ENCODE measurements at places on chromosomes 13 and 19.

DNA sequence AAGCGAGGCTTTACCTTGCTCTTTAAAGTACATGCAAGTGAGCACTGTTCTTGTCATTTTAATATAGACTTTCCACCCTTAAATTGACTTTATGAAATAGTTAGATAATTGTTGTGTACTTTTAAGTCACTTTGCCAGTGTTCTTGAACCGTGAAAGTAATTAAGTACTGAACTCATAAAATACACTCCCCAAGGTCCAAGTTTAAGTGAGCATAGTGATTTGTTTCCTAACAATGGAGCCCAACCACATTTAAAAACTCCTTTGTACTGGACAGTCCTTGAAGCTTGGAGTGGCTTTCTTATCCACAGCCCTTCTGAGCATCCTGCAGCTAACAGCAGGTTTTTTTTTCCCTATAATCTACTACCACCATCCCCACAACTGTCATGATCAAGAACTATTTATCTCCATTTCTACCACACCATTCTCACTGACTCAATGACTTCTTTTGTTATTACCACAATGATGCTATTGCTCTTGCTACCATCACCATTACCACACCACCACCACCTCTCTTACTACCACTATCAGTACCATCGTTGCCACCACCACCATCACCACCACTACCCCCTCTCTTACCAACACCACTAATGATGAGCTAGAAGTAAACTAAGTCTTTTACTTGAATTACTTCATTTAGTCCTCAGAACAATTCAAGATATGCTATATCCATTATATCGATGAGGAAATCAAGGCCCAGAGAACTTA, 452.6 kb downstream of the DIAPH3 start:
- no peak for DNase-seq

DNA sequence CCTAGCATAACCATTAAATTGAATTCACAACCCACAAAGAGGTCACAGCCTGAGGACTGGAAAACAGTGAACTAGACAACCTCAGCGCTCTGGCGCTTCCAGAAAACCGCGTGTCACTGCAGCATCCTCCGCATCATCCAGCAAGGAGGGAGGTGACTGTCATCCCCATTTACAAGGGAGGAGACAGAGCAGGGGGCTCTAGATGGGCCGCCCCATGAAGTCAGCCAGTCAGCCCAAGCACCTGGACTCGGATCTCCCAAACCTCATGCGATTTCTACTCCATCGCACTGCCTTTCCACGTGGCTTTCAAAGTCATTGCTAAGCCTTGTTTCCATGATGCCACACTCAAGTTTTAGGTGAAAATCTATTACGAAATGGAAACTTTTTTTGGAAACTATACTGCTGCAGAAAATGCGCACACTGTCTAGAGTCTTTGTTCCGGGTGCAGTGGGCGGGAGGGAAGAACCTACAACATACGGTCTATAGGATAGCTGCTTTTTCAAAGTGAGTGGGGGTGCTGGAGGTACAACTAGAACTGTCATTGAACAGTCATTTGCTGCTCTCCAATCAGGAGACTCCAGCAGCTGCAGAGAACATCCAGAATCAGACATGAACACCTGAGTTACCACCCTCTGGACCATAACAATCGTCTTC, 2.8 kb downstream of the AP3D1 start:
- no peak for DNase-seq

DNA sequence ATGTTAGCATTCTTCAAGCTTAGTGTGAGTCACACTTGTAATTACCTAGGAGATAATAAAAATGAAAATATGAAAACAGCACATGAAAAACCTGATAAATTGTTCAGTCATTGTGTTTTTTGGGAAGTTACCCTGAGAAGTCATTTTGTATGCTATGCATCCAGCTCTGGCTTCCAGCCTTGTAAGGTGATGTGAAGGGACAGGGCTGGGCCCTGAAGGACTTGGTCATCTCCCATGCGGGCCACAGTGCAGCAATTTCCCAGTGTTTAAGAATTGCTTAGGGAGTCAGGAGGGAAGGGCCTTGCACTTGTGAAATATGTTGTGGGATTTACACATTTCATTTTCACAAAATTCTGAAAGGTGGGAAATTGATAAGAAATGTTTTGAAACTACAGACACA, 41.3 kb downstream of the ARHGEF7 start:
- DNase-seq = no peak

DNA sequence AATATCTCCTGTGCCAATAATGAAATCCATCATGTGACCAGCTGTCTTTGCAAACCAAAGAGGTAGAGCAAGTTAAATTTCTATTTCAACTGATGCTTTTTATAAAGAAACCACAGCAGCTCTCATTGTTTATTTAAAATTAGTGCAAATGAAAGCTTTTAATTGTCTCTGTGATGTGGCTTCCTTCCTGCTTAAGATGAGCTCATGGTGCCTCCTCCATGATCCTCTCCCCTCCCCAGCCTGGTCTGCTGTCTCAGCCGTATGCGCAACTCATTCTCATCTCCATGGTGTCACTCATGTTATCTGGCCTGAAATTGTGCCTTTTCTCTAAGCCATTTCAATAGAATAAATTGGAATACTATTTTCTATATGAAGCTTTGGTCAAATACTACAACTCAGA, 270.6 kb downstream of the FGF14 start:
- no peak for DNase-seq

GRCh38 chr19:47036097-47036651, 12.2 kb downstream of the TMEM160 start:
- no peak for DNase-seq

DNA sequence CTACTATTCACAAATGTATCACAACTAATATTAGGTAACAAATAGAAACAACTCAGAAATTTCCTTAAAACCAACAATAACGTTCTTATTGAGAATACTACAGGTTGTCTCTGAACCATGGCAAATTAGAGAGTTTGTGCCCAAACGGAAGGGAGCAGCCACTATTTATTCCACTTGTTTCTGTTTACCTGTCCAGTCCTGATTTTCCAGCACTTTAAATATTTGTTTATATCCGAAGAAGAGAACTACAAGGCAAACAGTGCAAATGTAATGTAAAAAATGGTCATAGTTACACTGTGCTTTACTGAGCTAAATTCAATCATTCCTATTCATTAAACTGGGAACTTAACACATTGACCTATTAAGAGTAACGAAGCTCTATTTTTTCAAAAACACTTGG, 9.2 kb downstream of the SUCLA2 start:
- DNase-seq = no peak

GRCh38 chr19:41521931-41522555, 53.9 kb upstream of the CEACAM21 start:
- DNase-seq = no peak

DNA sequence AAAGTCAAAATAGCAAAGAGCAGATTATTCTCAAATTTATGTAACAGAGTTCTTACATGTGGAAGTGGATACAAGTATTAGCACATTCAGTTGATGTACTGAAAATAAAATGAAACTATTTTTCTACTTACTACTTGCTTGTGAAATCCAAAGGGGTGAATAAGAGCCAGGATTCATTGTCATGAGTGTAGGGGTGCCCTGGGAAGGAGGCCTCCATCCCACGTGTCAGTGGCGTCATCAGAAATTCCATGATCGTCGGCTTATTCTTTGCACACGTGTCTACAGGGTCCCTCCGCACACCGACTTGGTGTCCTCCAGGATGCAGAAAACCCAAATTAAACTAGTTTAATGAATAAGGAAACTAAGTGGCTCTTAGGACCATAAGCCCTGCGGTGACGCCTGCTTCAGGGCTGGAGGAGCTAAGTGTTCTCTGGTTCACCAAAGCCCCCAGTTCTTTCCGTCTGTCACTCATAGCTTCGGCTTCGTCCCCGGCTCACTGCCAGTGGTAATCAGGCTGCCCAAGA, 55.5 kb downstream of the IRS2 start:
- DNase-seq = no peak

- no peak for DNase-seq
Measured at GRCh38 chr19:58350001-58350861, 3.1 kb downstream of the A1BG start.

- DNase-seq = no peak
Measured at GRCh38 chr19:49861107-49861506, 6.3 kb downstream of the PNKP start.

DNA sequence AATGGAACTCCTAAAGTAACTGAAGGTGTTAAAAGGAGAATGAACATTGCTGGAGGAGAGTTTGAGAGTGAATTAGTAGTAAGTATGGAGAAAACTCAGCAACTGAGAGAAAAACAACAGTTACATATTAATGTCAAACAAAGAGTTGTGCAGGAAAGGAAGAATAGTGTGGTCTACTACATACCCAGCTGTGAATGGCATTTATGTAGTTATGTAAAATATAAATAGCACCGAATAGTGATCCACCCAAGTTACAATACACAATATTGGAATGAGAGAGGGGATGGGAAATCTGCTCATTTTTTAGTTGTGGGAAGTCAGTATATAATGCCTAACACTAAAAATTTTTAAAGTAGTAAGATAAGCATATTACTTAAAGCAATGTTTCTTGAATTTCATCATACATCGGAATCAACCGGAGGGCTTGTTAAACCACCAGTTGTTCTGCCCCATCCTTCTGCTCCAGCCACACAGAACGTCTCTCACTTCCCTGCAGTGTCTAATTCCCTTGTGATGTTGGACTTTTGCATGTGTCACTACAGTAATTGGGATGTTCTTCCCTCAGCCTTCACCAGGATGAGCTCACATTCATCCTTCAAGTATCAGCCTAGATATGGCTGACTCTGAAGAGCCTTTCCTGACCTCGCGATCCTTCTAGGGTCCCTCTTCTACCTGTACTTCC, 11.5 kb downstream of the CCDC70 start:
- no peak for DNase-seq

- no peak for DNase-seq
Measured at GRCh38 chr19:54391589-54392061, 23.6 kb upstream of the TTYH1 start.

DNA sequence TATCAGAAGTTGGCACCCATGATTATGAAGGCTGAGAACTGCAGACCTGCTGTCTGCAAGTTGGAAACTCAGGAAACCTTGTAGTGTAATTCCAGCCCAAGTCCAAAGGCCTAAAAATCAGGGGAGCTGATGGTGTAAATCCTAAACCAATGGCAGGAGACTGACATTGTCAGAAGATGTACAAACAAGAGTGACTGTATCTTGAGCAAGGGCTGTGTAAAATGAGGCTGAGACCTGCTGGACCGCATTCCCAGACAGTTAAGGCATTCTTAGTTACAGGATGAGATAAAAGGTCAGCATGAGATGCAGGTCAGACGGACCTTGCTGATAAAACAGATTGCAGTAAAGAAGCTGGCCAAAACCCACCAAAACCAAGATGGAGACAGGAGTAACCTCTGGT, 147.7 kb downstream of the COG6 start:
- DNase-seq = no peak

DNA sequence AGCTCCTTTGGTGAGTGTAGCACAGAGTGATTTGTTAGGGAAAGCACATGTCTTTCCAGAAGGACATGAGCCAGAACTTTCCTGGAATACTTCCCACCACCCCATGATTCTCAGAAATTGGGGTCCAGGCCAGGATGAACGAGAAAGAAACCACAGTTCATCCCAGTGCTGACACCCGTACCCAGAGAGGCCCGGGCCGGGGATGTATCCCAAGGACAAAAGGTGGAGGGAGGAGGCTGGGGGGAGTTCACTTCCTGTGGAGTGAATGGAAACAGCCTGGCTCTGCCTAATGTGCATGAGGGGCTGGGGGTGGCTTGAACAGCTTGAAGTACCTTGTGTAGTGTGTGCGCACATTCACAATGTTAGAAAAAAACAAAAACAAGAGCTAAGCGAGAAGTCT, 47.5 kb downstream of the CDADC1 start:
- no peak for DNase-seq

DNA sequence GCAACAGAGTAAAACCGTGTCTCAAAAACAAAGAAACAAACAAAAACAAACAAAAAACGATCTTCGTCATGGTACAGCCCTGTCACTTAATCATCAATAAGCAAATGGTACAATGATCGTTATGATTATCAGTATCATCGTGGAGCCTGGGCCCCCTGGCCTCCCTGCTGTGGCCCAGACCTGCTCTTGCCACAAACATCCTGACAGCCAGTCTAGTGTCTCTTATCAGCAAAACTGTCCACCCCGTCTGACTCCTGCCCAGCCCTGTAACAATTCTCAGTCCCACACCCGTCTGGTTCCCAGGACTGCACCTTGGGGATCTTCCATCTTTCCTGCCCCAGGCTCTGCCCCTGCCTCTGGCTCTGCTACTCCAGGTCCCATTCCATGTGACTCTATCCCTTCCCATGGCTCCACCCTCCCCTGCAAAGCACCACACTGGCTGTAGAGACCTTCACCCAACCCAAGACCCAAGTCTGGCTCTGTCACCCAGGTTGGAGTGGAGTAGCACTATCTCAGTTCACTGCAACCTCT, 5.7 kb downstream of the ZNF653 start:
- no peak for DNase-seq

DNA sequence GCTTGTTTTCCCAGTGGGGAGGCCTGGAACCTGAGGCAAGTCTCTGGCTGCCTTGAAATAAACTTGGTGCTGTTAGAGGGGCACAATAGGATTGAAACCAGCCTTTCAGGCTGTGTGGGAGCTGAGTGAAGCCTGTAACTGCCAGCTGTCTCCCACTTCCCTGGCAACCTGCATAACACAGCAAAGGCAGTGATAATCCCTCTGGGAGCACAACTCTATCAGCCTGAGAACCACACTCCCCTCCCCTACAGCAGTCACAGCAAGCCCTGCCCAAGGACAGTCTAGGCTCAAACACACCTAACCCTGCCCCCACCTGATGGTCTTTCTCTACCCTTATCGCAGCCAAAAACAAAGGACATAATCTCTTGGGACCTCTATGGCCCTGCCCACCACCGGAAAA, 683.8 kb upstream of the ATXN8OS start:
- no peak for DNase-seq

GRCh38 chr13:20778311-20778710, 4.5 kb upstream of the EEF1AKMT1 start:
- DNase-seq = no peak

GRCh38 chr19:42250666-42251531, 4.0 kb downstream of the ERF start:
- no peak for DNase-seq

GRCh38 chr19:45646345-45646698, 7.1 kb upstream of the EML2 start:
- DNase-seq = no peak

GRCh38 chr13:47548294-47548840, 452.7 kb downstream of the SUCLA2 start:
- DNase-seq = no peak

DNA sequence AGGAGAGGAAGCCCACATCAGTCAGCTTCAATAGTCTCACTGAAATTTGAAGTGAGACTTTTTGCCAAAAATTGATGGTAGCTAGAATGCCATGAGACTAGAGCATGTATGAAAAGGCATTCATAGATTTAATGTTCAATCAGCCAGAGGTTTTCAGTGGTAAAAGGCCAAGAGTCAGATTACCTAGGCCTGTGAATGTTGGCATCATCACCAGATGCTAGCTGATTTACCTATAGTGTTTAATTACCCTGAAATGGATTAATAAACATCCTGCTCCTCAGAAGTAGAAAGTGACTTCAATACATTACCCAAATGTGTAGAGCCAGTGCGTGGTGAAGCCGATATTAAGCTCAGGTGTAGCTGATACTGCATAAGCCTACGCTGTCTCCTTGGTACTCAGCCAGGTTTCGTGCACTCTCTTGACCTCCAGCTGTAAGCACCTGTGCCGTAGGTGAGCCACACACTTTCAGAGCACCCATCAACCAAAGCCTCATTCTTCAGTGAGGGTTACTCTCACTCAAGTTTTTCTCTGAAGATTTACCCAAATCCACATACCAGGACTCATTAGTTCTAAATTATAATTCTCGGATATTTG, 1140.3 kb upstream of the SLC10A2 start:
- no peak for DNase-seq
